Effector memory CD8-positive, alpha-beta T cell (primary cell): ENCODE measurements at places on chromosomes 3 and 15.

GRCh38 chr3:6860954-6861624, at the start of gene GRM7:
GRM7 (plus strand) TSS chr3:6861115.
- no peak for DNase-seq

GRCh38 chr15:97692301-97693015, 268.0 kb upstream of the ARRDC4 start:
- DNase-seq, result no peak

- DNase-seq, result no peak
Measured at GRCh38 chr15:90683876-90684275, 33.3 kb upstream of the BLM start.

DNA sequence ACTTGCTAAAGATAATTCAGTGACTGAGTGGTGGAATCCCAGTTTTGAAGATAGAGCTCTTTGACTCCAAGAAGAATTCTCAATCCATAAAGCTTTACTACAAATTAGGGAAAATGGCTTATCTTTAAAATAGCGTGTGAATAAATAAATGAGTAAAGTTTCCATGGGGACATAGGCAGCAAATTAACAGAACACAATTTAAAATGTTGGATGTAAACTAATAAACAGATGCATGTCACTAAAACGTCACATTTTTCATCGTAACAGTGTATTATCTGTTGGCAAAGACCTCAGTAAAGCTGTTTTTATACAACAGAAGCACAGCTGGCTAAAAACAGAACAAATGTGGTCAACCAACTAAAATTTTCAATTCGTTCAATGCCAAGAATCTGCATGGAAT, 913.9 kb upstream of the CFAP20DC start:
- no peak for DNase-seq

- no peak for DNase-seq
Measured at GRCh38 chr15:77939851-77940250, 137.7 kb downstream of the TBC1D2B start.

DNA sequence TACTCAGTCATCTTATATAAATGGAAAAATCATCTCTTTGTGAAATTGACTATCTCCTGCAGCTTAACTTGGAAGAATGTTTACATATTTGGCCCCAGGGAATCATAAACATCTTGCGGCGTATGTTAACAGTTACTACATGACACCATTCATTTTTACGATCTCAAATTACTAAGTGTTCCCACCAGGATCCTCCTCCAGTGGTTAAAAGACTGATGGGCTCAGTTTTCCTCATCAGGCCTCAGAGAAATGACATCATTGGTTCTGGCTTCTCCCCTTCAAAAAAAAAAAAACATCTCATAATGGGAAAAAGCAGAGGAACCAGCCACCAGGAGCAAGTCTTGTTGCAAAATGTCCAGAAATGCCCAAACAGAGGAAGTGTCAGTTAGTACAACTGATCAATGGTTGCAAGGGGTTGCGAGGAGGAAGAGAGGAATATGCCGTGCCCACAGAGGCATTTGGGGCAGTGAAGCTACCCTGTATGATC, 70.5 kb upstream of the LIPC start:
- DNase-seq, result no peak

DNA sequence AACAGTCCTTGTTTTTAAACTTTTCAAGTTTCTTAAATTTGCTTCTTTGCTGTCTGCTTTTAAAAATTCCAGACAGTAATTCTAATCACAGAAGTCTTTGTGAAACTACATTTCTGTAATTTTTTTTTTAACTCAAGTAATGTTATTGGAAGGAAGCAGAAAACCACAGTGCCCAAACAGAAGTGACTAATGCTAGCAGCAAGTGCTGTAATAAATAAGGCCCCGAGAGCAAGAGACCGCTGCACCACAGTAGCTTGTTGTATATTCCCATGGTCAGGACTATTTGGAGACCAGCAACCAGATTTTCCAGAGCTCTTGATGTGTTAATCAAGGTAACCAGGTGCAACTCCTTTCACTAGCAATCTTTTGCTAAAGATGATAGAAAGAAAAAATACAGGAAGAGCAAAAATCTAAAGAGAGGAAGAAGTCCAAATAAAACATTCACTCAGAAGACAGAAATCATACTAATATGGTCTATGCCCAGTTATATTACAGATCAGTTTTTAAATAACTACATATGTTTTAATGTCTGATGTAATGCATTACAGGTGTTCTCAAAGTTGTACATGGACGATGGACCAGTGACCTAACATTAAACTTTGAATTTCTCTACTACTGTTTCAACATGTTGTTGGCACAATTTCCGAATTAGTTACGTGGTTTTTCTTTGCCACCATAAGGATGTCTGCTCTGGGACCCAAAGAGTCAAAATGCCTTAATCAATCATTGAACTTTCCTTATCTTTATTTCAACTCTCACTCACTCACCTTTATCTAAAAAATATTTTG, 36.4 kb downstream of the WWTR1 start:
- no peak for DNase-seq

DNA sequence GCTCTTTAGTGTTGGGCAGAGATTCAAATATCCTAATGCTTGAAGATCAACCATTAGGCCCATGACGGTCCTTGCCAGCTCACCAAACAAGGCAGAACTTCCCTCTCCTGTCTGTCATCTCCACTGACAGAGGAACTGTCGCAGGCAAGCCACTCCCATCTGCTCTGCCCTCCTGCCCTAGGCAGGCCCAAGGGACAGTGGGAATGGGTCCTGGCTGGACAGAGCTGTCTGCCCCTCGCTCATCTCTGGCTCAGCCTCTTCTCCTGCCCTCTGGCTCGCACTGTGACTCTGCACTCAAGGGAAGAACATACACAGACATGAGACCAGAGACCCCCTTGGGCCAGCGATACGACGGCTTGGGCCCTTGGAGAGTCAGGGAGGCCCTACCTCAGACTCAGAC, 7.6 kb upstream of the MUSTN1 start:
- DNase-seq, result no peak

DNA sequence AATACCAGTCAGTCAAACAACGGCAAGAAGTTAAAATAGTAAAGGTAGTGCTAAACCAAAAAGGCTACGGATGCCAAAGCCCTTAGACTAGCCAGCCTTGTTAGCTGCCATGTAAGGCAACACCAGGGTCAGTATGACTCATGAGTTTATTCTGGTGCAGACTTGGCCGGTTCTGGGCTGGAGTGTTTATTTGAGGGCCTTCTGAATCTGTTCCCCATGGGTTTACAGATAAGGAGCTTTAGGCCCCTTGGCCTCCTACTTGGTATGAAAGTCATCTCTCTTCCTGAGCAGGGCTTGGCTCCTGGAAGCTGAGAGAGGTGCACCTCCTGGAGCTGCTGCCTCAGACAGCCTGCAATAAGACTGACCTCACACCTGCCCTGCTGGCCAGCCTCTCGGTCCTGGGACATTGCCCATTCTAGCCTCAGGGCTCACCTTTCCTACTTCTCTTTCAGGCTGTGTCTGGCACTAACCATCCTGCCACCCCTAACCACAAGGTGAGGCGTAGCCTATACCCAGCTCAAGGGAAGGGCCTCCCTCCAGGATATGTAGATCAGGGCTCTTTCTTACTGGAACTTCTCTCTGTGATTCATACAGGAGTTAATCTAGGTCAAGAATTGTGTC, 10.4 kb upstream of the RTP1 start:
- DNase-seq, result no peak

GRCh38 chr3:188929137-188929536, 242.6 kb upstream of the TPRG1 start:
- DNase-seq, result no peak

DNA sequence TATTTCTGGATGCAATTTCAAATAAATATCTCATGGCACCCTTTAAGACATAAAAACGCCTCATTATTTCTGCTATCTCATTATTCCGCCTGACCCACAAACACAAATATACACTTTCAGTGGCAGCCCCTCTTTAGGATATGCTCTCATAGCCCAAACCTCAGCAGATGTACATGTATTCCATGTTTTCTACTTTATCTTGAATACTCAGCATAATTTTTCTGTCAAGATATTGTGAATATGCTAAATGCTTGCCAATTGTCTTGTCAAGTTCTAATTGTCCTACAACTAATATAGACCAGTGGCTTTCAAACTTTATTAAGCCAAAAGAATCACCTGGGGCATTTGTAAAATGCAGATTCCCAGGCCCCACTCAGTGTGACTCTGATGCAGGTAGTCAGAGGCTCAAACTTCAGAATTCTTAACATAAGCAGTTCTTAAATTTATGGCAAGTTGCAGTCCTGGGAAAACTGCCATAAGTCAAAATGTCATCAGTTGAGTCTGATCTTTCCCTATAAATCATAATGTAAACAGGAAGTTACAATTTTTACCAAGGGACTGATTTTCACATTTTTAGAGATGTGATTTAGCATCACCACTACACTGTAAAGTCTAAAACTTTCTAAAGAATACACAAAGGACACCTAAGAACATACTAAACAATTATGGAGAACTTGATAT, 135.1 kb downstream of the TBL1XR1 start:
- DNase-seq, result no peak

- no peak for DNase-seq
Measured at GRCh38 chr3:111200027-111200426, 128.4 kb downstream of the NECTIN3 start.

GRCh38 chr3:102574355-102574754, 139.5 kb downstream of the ZPLD1 start:
- DNase-seq, result no peak

- no peak for DNase-seq
Measured at GRCh38 chr3:98003306-98003969, 31.2 kb upstream of the RIOX2 start.

GRCh38 chr15:39720621-39721611, 61.7 kb downstream of the FSIP1 start:
- DNase-seq, result no peak

GRCh38 chr3:128851601-128852000, 27.8 kb upstream of the ACAD9 start:
- no peak for DNase-seq

DNA sequence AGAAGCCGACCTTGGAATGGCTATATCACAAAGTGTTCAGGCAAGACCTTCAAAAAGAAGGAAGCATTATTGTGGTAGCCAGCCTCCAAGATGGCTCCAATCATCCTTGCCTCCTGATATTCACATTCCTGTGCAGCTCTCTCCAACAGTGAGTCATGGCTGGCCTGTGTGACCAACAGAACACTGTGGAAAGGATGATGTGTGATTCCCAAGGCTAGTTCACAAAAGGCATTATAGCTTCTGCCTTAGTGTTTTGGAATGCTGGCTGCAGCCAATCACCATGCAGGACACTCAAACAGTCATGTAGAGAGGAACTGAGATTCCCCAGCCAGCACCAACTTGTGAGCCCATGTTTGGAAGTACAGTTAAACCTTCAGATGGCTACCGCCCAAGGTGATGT, 102.6 kb downstream of the EFL1 start:
- no peak for DNase-seq

DNA sequence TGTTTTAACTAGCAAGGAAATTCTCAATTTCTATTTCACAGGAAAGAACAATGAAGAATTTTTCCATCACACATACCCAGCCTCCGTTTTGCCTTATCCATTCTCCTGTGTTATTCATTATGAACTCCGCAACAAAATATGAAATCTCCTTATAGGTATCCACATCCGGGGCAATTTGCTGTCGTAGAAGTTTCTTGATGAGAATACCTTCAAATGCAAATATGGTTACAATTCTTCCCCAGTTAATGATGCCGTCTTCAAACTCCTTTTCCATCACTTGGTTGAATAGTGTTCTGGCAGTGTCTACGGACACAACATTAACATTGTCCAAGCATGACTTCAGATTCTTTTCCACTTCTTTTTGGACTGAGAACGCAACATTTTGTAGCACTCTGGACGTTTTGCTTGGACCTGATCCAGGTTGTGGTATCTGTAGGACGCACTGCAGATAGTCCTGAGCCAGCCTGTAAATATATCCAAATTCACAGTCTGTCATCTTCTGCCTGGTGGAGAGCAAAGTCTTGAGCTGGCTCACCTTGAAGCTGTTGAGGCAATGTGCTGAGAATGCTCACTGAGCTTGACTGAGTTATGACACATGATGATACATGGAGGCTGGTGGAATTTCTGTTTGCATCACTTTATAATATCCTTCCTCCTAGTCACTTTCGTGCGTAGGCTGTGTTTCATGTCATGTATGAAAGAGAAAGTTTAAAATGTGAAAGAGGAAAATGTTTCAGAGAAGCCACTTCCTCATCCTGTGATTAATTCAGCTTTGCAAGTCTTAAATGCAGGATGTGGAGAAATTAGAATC, at the start of gene BCL2A1:
Gene BCL2A1 (minus strand): TSS at position 573 of the 811 bp plus-strand sequence. CDS start 77 bp downstream, at position 496.
- DNase-seq, result peak; percentile 49

- DNase-seq, result no peak
Measured at GRCh38 chr15:93362203-93362602, 273.2 kb upstream of the RGMA start.

- DNase-seq, result no peak
Measured at GRCh38 chr3:16528581-16528993, 15.1 kb upstream of the RFTN1 start.

- DNase-seq, result no peak
Measured at GRCh38 chr15:50231761-50232160, 33.8 kb downstream of the HDC start.

DNA sequence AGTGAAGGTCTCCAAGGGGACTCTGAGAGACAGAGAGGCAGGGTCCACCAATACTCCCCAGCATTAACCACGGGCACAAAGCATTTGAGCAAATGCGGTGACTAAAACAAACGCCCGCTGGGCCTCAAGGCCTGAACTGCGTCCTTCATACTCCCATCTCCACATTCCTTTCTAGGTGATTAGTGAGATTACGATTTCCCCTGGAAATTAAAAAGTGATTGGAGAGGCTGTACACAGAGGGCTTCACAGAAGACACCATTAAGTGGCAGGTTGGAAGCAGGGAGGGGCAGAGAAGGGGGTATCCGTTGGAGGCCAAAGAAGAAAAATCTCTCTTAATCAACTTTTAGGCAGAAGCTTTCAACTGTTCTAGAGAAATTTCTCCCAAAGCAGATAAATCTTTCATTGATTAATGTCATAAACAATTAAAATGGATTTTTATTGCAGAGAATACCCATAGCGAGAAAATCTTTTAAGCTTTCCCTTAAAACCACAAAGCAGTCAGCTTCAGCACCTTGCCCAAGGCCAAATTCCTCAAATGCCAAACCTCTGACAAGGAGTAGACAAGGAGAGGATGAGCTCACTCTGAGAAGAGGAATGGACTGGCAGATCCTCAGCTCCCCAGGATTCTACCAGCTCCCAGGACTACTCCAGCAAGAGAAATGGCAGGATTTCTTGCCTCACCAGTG, 38.2 kb downstream of the MB21D2 start:
- DNase-seq, result no peak

DNA sequence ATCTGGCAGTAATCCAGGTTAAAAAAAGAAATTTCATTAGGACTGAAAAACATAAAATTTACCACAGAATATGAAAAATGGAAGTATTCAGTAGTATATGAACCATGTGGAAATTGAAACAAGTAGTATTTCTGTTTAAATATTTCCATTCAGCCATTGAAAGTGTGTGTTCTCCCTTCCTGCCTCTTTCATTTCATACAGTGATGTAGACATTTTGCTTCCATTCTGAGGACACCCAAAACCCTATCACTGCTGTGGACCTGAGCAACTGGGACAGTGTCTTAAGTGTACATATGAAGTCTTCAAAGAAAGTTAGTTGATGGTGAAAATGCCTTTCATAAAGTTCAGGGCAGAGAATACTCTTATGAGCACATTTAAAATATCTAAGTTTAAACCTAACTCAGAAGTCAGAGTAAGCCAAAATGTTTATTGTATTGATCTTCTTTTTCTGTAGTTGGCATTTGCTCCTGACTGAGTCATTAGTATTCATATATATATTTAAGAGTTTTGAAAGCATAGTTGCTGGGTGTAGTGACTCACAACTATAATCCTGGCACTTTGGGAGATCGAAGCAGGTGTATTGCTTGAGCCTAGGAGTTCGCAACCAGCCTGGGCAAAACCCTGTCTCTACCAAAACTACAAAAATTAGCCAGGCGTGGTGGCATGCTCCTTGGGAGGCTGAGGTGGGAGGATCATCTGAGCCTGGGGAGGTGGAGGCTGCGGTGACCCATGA, 198.8 kb downstream of the KLHL25 start:
- no peak for DNase-seq
